Esophagus squamous epithelium (tissue), 5 donors: ENCODE measurements at places on chromosomes 7 and 10.

- DNase-seq, result no peak
Observed at GRCh38 chr10:126090911-126091728, 194.8 kb downstream of the FANK1 start.

DNA sequence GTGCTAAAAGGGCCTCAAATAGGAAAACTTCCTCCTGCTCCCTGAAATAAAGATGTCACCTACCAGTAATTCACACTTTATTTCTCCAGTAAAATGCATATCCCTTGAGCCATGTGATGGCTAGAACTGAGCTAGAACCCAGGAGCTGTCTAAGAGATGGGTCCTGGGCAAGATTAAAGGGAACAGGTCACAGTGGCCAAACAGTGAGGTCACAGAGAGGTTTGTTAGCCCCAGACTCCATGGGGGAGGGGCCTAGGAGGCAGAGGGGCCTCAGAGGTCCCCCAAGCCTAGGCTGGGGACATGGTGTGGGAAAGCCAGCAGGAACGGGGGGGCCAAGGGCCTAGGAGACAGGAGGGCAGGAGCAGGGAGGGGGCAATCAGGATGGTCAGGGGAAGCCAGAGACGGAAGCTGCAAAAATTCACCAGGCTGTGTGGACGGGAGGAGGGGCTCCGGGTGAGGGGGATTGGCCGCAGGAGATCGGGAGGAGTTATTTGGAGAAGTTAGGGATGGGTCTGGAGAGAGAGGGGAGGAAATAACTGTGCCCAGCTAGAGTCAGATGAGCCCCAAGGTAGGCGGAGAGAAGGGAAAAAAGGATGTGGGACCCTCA lies 3.3 kb downstream of the FBXO24 start:
- no peak for DNase-seq

DNA sequence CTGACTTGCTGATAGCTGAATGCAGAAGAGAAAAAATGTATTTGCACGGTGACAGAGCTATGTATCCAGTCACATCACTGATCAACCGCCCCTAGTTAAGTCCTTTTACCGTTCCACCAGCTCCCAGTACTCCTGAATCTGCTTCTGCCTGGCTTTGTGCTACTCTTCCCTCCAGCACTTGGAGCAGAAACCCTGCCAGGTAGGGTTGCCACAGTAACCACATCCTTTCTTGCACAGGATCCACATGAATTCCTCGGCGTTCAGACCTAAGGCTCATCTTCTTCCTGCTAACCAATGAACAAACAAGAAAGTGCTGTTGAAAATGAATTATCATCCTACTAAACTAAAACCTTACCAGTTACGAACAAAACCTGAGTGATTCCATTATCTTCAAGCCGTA lies 52.0 kb upstream of the KCTD7 start:
- DNase-seq, result no peak

DNA sequence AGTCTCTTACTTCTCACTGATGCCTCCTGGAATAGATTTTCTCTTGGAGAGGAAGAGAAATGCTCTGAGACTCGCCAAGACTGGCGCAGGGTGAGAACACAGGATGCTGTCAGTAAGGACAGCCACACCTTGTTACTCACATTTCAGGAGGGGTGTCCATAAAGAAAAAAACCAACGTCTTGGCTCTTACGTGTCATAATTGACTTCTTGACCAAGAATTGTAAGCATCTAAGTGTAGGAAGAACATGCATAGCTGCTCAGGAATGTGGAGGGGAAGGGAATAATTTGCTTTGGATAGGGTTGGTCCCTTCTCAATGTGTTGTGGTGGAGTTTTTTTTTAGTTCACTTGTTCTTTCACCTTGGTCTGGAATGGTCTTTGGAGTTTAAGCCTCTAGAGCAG lies 43.8 kb upstream of the ZNF438 start:
- DNase-seq, result no peak

- no peak for DNase-seq
Observed at GRCh38 chr10:110151971-110152370, 55.4 kb upstream of the MXI1 start.

GRCh38 chr10:119550827-119551226 lies 8.3 kb upstream of the RGS10 start:
- DNase-seq, result no peak

- no peak for DNase-seq
Observed at GRCh38 chr7:55569797-55570196, 2.5 kb downstream of the VOPP1 start.

DNA sequence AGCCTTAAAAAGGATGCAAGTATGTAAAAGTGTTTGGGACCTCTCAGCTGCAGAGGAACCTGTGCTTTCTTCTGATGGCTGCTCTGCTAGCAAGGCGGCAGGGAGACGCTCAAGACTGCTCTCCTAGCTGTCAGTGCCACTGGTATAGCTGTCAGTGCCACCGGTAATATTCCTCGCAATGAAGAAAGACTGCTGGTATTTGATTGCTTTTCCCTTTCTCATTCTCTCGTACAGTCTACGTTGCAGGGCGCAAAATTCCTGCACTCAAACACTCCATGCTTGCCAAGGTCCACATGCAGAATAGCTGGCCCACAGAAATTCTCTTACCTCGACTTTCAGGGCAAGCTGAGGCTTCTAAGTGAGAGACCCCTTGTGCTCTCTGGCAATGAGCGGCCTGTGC lies 432.6 kb upstream of the KLF6 start:
- DNase-seq, result no peak

DNA sequence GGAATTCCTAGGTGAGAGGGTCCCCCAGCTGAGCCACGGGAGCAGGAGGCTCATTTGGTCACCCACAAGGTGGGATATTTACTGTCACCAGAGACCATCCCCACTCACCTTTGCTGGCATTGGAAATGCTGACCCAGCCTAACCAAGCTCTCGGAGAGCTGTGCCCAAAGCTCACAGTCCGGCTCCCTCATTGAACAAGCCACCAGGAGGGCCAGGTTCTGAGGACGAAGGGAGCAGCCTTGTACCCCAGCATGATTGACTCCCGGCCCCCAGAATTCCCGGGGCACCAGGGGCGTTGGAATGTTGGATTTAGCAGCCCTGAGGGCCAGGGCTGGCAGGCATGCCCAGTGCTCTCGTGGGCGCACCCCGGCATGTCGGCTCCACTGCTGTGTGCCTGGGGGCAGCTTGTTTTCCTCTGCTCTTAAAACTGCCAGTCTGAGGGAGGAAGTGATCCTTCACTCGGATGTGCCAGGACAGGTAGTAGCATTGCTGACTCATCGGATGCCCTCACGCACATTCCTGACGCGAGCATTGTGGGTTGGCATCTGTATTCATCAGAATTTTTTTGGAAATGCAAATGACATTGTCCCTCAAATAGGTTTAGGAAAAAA lies 23.3 kb downstream of the CLIP2 start:
- no peak for DNase-seq

DNA sequence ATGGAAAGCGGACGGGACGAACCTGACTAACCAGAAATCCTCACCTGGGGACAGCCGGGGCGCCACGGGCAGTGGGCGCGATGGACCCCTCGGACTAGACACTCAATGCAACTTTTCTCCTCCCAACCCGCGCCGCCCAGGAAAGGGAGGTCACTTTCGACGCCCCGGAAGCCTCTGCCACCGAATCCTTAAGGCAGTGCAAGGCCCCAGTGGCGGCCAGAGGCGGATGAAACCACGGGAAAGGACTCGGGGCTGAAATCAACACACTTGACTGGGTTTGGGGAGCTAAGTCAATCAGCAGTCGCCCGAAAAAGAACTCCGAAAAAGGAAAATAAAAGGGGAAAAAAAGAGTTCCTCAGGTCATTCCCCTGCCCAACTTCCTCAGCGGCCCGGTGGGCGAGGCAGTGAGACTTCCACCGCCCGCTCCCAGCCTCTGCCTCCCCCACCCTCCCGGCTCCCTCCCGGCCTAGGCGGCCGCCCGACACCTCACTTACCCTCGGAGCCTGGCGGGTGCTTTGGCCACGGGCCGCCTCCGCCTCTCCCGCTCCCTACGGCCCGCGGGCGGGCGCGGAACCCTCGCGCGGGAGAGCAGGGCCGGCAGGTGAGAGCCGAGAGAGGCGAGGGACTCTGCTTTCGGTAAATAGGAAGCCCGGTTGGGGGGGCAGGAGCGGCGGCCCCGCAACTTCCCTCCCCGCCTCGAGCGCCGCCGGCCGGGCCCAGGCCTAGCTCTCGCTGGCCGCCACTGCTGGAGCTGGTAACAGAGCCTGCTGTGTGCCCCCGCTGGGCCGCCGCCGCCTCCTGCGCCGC lies 518 bp downstream of the WAPL start:
- no peak for DNase-seq

DNA sequence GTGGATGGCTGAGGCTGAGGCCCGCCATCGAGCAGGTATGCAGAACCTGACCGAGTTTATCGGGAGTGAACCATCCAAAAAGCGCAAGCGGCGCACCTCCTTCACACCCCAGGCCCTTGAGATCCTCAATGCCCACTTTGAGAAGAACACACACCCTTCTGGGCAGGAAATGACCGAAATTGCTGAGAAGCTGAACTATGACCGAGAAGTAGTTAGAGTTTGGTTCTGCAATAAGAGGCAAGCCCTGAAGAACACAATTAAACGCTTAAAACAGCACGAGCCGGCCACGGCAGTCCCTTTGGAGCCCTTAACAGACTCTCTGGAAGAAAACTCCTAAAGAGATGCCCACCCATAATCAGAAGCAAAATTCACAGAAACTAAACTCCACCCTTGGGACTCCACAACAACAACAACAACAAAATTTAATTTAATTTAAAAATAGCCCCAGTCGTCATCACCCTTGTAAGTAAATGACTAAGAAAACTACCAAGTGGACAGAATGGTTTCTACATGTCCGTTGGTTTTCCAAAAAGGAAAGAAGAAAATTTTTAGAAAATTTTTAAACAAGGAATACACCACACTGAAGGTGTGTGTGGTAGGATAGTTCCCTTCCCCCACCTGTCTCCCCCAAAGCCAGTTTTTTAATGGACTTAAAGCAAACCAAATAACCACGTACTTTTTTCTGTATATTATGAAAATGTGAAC lies 101.7 kb upstream of the YAE1 start:
- no peak for DNase-seq

GRCh38 chr10:58778966-58779365 lies 266.3 kb downstream of the BICC1 start:
- DNase-seq, result no peak

- no peak for DNase-seq
Observed at GRCh38 chr7:123719197-123719721, 29.5 kb downstream of the WASL start.

DNA sequence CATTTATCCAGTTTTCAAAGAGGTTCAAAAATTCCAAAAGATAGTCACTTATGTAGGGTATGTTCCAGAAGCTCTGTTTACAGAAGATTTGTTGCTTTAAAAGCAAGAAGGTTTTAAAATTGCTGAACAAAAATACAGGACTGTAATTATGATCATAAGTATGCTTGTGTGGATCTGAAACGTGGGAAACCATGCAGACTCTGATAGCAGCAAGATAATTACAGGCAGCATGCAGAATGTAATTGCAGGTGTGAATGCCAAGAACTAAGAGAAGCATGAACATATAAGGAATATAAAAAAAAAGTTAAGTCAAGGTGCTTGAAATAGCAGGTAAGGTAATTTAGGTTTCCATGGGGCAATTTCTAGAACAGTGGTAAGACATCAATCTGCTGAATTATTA lies 405.7 kb downstream of the ARL4A start:
- DNase-seq, result no peak

- DNase-seq, result no peak
Observed at GRCh38 chr7:140192620-140193019, 15.8 kb upstream of the KDM7A start.
